ENCODE measurements at places on chromosomes 1 and 21.

DNA sequence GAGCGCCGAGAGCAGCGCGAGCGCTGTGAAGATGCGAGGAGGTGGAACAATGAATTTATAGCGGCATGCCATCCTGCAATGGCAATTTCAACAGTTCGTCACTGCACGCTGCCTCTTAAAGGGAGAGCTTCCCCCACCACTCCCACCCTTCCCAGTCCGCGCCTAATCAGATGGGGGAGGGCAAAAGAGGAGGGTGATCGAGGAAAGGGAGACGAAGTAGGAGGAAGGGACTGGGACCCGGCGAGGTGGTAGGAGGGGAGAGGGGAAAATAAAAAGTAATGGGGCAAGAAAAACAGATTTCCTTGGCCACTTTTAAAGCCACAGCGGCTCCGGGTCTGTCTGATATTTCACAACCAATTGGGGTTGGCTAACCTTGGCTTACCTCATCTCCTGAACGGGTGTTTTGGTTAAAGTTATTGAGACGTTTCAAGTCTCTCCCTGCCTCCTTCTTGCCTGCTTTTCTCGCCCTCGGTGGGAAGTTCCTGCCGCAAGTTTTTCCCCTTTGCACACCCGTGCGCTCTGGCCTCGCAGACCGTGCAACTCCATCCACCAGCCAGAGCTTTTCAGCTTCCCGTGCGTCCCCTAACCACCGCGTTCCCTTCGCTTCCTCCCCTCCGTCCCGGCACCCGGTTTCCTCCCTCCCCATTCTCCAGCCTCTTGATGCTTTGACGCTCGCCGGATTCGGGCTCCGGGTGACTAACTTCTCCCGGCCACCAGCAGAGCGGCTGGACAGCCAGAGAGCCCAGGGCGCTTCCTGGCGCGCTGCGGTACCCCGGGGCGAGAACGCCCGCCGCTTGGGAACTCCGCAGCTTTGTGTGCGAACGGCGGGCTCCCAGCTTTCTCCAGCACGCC, at the start of gene ADAMTS5:
Gene ADAMTS5 (minus strand): TSS at position 27 of the 852 bp plus-strand sequence. CDS start 697 bp downstream, outside the sequence.
- DNase-seq, result no peak

- DNase-seq, result no peak
These were observed 3.3 kb downstream of the EPHA2 start for GRCh38 chr1:16152481-16153087.

DNA sequence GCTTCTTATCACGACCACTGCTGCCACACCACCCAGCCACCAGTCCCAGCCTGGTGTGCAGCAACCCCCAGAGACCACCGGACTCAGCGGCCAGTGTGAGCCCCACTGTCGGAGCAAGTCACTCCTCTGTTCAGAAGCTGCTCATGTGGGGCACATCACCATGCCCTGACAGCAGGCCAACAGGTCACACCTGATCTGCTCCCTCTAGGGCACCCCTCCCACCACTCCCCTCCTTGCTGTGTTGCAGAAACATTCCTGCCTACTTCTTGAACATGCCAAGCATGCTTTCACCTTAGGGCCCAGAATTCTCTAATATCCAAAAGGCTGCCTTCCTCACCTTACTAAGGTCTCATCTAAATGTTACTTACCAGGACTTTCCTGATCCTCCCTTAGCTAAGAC, 146.5 kb downstream of the SLC45A1 start:
- DNase-seq, result no peak

DNA sequence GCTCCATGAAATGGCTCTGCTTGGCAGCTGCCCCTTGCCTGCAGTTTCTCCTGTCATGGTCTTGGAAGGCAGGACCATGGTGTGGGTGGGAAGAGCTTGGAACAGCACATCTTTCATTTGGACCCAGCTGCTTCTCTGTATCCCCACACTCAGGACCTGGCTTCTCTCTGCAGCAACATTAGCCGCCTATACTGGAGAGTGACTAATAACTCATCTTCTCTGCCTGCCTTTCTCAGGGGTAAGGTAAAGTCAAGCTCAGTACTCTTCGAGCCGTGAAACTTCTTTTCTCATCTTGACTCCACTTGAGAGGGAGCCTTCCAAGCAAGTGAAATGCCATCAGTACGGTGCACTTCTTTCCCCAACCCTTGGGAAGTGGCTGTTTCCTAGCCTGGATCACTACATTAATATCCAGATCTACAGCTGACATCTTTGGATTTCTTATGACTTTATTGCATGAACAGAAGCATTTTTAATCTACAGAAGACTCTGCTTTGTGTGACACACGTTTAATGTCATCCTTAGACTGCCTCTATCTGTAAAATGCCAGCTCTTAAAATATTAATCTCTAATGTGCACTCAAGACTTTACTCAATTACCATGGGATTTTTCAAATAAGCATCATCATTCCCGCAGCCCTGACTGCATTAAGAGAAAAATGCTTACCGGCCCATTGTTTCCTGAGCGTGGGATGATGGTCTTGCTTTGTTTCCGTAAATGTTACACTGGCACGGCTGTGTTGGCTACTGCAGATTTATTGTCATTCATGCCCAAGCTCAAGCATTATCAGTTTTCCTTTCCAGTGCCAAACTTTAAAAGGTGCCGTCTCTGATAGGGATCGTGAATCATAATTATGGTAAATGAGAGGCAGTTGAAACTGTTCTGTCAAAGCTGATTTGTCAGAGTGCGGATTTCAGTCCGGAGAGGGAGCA, 242.9 kb downstream of the HHAT start:
- no peak for DNase-seq

GRCh38 chr1:8274352-8274751, 43.6 kb upstream of the SLC45A1 start:
- DNase-seq, result no peak

DNA sequence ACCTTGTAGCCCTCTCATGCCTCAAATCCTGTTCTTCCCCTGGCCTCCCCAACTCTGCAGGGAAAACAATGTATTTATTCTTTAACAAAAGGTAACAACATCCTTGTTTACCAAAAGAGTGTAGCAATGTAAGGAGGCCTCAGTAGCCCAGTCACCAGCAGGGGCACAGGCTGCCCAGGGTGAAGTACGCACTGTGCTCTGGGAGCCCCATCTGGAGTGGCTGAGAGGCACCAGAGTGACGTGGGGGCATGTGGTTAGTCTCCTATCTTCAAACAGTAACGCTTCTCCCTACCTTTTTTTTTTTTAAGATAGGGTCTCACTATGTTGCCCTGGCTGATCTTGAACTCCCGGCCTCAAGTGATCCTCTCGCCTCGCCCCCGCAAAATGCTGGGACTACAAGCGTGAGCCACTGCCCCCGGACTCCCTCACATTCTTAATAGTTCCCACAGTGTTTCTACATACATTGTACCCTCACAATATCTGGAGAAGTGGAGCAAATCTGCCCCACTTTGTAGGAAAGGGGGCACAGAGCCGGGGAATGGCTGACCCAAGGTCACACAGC, 51.3 kb upstream of the ECE1 start:
- DNase-seq, result no peak

GRCh38 chr1:214826619-214827018, 223.6 kb downstream of the CENPF start:
- DNase-seq, result no peak

DNA sequence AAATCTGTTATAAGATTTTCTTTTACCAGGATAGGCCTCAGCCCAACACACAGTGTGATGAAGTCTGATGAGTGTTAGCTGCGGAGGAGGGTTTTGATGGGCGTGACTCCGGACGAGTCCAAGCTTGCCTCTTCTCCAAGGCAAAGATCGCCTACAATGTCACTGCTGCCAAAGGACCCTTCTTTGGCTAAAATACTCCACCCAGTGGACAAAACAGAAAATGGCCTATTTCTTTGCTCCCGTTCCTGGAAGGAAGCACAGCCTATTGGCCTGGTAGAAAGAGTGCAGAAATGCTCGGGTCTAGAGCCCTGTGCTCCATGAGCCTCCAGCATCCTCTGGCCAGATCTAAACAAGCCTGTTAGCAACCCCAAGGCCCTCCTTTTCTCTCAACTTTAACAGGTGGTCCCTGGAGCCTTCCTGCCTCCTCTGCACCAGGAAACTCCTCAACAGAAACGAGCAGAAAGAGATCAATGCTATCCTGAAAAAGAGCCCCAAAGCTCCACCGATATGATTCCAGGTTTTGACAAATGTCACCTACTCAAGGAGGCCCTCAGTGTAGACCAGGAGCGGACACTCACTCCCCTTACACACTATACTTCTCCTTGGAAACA, 3.4 kb upstream of the CASQ2 start:
- no peak for DNase-seq

DNA sequence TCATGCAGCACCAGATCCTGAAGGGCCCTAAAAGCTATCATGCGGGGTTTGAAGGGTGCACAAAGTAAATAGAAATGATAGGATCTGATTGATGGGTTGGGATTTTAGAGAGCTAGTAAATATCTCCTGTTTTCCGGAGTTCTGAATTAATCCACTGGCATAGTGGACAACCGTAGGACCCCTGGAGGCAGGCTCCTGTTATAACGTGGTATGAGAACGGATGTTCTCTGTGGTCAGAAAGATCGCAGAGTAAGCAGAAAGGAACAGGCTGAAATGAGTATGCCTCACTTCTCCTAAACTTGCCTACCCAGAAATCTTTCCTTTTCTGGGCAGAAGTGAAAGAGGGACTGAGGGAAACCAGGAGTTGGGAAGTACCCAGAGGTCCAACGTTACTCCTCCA, 470.8 kb downstream of the AJAP1 start:
- DNase-seq, result no peak

- no peak for DNase-seq
These were observed 2.9 kb downstream of the DIPK1A start for GRCh38 chr1:92958203-92958970.
